ENCODE measurements at places on chromosomes 2 and 18. TPM values are rescaled to one million over a fixed set of nuclear protein-coding genes. Genes with fewer than 3 reads are reported as not detected.
A peak's percentile ranks its signal among the peaks of the same experiment; 100 is the strongest.

The PSTPIP2 gene
- 12.6 TPM for total RNA-seq

- no peaks in the 10 kb centered on the region for H3K4me1 ChIP-seq
- no peaks in the 10 kb centered on the region for H3K36me3 ChIP-seq
- H3K27ac ChIP-seq: no peak overlapping the region
- H3K4me3 ChIP-seq: peak overlapping the region; percentile 66
- peak; percentile 82 for DNase-seq
Measured at GRCh38 chr2:45014016-45014702, 4.9 kb upstream of the SIX2 start.

DNA sequence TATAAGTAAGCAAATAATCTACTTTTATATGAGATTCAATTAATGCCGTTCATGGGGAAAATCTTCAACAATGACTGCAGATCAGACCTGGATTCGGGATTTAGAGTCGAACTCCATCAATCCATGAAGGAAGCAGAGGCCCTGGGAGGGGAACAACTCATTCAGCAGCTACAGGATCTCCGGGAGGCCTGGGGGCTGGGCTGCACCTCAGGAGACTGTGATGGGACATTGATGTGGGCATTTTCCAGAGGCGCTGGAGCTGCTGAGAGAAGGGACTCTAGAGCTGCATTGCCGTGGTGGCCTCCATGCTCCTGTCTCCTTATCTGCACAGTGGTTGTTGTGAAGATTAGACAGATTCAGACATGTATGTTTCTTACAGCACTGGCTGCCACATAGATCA, 76.9 kb downstream of the MYT1L start:
- no peaks in the 10 kb centered on the region for H3K4me1 ChIP-seq
- DNase-seq: no peak
- no peaks in the 10 kb centered on the region for H3K27me3 ChIP-seq
- H3K27ac ChIP-seq: no peak overlapping the region

The PLA2R1 gene
- total RNA-seq: 34.9 TPM

The CTAGE1 gene
- total RNA-seq: not detected

DNA sequence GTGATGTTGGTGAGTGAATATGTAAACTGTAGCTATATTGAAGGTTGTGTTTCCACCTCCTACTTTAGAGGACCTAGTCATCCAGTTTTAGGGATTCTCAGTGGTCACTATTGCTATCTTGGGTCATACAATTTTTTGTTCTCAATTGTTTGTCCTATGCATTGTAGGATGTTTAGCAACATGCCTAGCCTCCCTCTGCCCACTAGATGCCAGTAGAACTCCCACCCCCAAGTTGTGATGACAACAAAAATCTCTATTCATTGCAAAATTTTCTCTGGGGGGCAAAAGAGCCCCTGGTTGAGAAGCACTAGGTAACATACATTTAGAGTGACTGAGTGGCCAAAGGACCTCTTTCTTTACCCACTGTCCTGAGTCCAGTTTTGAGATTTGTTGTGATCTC, 87.3 kb downstream of the LRRTM4 start:
- no peak overlapping the region for H3K4me3 ChIP-seq
- no peak for DNase-seq
- H3K27me3 ChIP-seq: no peaks in the 10 kb centered on the region

The DSG1 gene
- not detected for total RNA-seq

The CYP27C1 gene
- total RNA-seq: 0.42 TPM

DNA sequence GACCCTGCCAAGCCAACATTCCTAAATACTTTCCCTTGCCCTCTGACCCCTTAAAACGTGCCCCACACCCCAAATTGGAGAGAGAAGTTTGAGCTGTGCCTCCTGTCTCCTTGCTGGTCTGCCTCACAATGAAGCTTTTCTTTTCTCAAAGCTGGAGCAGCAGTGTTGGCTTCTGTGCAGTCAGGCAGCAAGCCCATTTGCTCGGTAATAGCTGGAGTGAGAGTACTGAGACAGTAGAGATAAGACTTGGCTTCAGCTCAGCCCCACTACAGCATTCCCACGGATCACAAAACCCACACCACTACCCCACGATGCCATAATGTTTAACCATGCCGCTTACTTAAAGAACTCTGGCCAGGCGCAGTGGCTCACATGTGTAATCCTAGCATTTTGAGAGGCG, 73.0 kb downstream of the NCAPH start:
- no peak overlapping the region for H3K27ac ChIP-seq
- peak; percentile 73 for DNase-seq
- no peaks in the 10 kb centered on the region for H3K36me3 ChIP-seq
- no peak overlapping the region for H3K4me3 ChIP-seq
- H3K27me3 ChIP-seq: no peaks in the 10 kb centered on the region

DNA sequence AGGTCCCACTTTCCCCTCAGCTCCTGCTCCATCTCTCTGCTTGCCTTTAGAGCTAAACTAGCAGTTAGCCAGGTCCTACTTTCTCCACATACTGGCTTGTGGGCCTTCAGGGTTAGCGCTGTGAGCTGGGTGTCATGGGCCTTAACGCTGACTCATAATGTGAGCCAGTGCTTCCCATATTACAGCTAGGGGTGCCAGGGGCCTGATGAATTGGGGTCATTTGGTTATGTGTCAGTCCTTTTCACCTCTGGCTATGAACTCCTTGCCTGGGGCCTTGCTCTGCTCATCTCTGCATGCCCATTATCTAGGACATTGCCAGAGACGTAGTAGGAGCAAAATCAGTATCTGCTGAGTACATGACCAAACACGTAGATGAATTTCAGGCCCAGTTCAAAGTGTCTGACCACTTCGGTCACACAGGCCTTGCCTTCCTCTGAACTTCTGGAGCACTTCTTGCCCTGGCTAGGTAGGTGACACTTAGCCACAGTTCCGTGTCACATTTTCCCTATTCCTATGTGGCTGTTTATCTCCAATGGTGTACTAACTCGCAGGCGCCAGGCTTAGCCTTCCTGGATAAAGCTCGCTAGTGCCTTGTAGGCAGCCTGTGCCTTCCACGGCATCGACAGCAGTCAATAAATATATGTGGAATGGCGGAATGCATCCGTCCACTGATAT, 103.2 kb upstream of the SIX3 start:
- no peak for DNase-seq
- H3K27me3 ChIP-seq: no peaks in the 10 kb centered on the region
- no peaks in the 10 kb centered on the region for H3K4me1 ChIP-seq
- H3K27ac ChIP-seq: no peak overlapping the region

DNA sequence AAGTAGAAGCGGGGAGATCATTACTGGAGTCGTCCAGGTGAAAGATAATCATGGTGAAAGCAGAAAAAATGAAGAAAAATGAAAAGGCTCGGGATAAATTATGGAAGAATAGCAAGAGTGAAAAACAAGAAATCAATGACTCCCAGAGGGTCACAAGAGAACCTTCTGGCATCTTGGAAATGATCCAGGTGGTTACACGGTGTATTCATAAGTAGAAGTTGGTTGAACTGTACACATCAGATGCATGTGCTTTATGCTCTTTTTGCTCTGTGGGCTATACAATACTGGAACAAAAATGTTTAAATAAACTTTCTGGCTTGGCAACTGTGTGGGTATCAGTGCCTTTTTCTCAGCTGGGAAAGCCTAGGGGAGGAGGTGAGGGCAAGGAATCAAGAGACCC, 348.9 kb downstream of the RND3 start:
- no peak for DNase-seq
- H3K4me3 ChIP-seq: no peak overlapping the region
- H3K4me1 ChIP-seq: no peaks in the 10 kb centered on the region
- H3K27ac ChIP-seq: no peak overlapping the region
- H3K27me3 ChIP-seq: no peaks in the 10 kb centered on the region

- H3K27me3 ChIP-seq: no peaks in the 10 kb centered on the region
- no peaks in the 10 kb centered on the region for H3K36me3 ChIP-seq
- no peak overlapping the region for H3K4me3 ChIP-seq
Measured at GRCh38 chr2:76307495-76307894, 596.8 kb upstream of the GCFC2 start.

The SH2D6 gene
- total RNA-seq: not detected

GRCh38 chr2:205836477-205837221, 154.3 kb downstream of the NRP2 start:
- H3K4me1 ChIP-seq: no peaks in the 10 kb centered on the region
- no peak overlapping the region for H3K27ac ChIP-seq
- H3K4me3 ChIP-seq: no peak overlapping the region
- no peaks in the 10 kb centered on the region for H3K36me3 ChIP-seq
- DNase-seq: no peak

GRCh38 chr2:58664523-58665151, 423.5 kb upstream of the FANCL start:
- no peaks in the 10 kb centered on the region for H3K4me1 ChIP-seq
- H3K27me3 ChIP-seq: no peaks in the 10 kb centered on the region
- H3K36me3 ChIP-seq: no peaks in the 10 kb centered on the region
- no peak for DNase-seq

DNA sequence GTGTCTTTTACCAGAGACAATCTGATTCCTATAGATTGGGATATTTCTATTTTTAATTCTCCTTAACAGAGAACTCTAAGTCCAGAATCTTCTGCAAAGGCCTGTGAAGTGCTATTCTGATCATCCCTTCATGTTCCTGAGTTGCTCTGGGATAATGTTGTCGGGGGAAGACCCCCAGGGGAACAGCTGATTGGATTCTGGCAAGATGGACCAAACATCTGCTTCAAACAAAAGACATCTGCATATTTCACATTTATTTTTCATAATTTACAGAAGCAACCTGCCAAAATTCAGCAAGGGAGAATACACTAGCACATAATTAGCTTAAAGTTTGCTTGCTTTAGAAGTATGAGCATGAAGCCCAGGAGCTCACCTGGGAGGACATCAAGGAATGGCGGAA, 116.0 kb upstream of the ETAA1 start:
- H3K36me3 ChIP-seq: no peaks in the 10 kb centered on the region
- no peak for DNase-seq
- no peak overlapping the region for H3K27ac ChIP-seq
- no peaks in the 10 kb centered on the region for H3K4me1 ChIP-seq
- H3K27me3 ChIP-seq: no peaks in the 10 kb centered on the region
- H3K4me3 ChIP-seq: no peak overlapping the region

The TRPM8 gene
- not detected for total RNA-seq

DNA sequence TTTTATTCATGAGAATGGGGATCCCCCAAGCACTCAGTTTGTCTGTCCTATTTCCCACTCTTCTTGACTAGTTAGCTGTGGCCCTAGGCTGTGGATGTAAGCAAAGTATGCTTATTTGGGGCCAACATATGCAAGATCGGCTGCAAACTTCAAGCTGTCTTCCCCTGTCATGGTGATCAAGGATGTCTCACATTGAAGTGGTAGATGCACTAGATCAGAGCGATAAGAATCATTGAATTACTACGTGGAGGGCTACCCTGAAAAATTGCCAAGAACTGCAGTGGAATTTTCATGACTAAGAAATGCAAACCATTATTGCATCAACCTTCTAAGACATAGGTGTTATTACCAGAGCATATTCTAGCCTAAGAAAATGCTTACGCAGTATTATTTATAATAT, 527.4 kb downstream of the RNF144A start:
- no peaks in the 10 kb centered on the region for H3K27me3 ChIP-seq
- H3K4me3 ChIP-seq: no peak overlapping the region
- no peak overlapping the region for H3K27ac ChIP-seq
- DNase-seq: no peak
- H3K36me3 ChIP-seq: no peaks in the 10 kb centered on the region

GRCh38 chr18:68916734-68917133, 118.9 kb downstream of the CCDC102B start:
- H3K4me3 ChIP-seq: no peak overlapping the region
- no peaks in the 10 kb centered on the region for H3K27me3 ChIP-seq
- no peaks in the 10 kb centered on the region for H3K36me3 ChIP-seq
- no peak overlapping the region for H3K27ac ChIP-seq
- no peaks in the 10 kb centered on the region for H3K4me1 ChIP-seq

The RIT2 gene
- not detected for total RNA-seq

GRCh38 chr2:44286884-44287638, 11.8 kb downstream of the SLC3A1 start:
- DNase-seq: no peak
- no peak overlapping the region for H3K27ac ChIP-seq
- H3K36me3 ChIP-seq: no peaks in the 10 kb centered on the region
- H3K4me1 ChIP-seq: no peaks in the 10 kb centered on the region
- H3K27me3 ChIP-seq: no peaks in the 10 kb centered on the region

DNA sequence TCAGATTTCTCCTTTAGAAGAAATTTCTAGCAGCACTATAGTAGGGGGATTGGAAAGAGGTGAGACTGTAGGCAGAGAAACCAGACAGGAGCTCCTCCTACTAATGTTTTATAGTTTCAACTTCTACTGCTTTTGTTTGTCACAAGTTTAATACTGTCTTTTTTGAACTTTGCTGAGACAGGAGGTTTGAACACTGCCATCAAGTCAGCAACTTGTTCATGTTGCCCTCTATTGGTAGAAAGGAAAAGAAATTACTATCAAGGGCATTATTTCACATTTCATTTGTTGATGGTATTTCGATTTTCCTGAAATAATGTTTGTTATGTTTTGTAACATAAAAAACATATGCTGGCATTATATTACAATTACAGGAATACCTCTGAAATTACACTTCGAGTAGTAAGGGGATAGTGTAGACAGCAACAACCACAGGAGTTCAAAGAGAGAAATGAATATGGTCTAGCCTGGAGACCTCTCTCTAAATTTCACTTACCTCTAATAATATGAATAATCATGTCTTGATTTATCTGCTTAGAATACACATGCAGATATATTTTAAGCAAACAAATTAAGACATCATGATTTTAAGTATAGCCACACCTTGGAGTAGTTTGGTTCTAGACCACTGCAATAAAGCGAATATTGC, 12.4 kb upstream of the CCDC88A start:
- H3K4me3 ChIP-seq: no peak overlapping the region
- no peaks in the 10 kb centered on the region for H3K4me1 ChIP-seq
- H3K36me3 ChIP-seq: no peaks in the 10 kb centered on the region
- H3K27ac ChIP-seq: no peak overlapping the region

DNA sequence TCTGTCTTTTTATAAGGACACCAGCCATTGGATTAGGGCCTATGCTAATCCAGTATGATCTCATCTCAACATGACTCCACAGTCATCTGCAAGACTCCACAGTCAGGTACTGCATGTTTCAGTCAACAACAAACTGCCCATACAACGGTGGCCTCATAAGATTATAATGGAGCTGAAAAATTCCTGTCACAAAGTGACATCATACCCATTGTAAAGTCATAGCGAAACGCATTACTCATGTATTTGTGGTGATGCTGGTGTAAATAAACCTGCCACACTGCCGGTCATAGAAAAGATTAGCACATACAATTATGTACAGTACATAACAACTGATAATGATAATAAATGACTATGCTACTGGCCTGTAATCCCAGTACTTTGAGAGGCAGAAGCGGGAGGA, 102.2 kb downstream of the TEX51 start:
- H3K4me1 ChIP-seq: no peaks in the 10 kb centered on the region
- no peak for DNase-seq
- no peaks in the 10 kb centered on the region for H3K36me3 ChIP-seq
- H3K27ac ChIP-seq: no peak overlapping the region

DNA sequence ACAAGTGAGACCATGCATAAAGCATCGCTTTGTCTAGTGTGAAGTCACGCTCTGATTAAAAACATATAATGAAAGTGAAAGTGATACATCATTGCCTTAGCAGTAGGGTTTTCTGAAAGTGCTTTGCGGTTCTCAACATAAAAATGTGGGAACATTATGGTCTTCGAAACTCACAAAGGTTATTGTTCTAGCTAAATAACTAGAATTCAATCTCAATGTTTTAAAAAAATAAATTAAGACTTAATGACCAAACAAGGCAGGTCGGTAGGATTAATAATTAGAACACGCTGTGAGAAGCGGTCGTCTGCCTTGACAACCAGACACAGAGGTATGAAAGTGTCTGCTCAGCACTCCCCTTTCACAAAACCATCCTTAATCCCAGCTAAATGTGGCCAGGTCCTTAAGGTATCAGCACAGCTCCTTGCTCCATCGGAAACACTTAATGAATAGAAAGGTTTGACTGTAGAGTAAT, 42.2 kb downstream of the KLHL14 start:
- no peaks in the 10 kb centered on the region for H3K36me3 ChIP-seq
- peak overlapping the region; percentile 43 for H3K4me3 ChIP-seq
- DNase-seq: no peak
- H3K27ac ChIP-seq: no peak overlapping the region
- no peaks in the 10 kb centered on the region for H3K4me1 ChIP-seq
- no peaks in the 10 kb centered on the region for H3K27me3 ChIP-seq

All from aorta (tissue), 5 donors.